Midbrain (tissue), 1 donor: ENCODE measurements at places on chromosomes 12 and 14.

- no peak for DNase-seq
Observed at GRCh38 chr14:74434294-74434693, 8.3 kb upstream of the SYNDIG1L start.

DNA sequence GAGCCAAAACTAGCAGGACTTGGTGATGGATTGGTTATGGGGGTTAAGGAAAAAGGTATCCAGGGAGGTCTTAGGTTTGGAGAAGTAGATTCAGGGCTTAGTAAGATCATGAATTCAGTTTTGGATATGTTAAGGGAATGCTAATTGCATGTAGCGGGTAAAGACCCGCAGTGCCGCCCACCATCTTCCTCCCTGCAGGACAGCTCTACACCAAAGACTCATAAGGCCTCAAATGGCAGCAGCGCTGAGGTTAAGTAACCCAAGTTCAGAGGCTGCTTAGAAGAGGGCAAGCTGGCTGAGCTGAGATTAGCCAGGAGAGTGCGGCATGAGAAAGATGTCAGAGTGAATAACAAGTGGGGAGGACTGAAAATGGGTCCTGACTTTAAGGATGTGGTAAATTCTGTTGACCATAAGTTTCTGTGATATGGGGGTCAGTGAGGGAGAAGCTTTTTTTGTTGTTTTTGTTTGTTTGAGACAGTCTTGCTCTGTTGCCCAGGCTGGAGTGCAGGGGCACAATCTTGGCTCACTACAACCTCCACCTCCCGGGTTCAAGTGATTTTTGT, 26.2 kb downstream of the RAD9B start:
- DNase-seq, result no peak

DNA sequence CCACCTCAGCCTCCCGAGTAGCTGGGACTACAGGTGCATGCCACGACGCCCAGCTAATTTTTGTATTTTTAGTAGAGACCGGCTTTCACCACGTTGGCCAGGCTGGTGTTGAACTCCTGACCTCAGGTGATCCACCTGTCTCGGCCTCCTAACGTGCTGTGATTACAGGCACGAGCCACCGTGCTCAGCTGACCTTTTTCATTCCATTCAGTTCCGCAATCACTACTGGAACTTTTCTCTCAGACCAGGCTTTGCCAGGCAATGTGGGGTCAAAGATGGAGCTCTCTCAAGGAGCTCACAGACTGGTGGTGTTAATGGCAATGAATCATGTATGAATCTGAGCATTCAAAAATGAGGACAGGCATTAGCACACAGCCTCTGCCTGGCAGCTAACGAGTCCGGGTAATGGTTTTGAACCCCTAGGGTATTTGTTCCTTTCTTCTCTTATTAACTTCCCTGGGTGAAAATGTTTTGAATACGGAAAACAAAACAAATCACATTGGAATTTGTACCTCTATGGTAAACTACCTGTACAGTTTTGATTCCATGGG, 9.4 kb upstream of the TCHP start:
- DNase-seq, result no peak

- no peak for DNase-seq
Observed at GRCh38 chr14:54665946-54666345, 99.0 kb downstream of the SAMD4A start.

DNA sequence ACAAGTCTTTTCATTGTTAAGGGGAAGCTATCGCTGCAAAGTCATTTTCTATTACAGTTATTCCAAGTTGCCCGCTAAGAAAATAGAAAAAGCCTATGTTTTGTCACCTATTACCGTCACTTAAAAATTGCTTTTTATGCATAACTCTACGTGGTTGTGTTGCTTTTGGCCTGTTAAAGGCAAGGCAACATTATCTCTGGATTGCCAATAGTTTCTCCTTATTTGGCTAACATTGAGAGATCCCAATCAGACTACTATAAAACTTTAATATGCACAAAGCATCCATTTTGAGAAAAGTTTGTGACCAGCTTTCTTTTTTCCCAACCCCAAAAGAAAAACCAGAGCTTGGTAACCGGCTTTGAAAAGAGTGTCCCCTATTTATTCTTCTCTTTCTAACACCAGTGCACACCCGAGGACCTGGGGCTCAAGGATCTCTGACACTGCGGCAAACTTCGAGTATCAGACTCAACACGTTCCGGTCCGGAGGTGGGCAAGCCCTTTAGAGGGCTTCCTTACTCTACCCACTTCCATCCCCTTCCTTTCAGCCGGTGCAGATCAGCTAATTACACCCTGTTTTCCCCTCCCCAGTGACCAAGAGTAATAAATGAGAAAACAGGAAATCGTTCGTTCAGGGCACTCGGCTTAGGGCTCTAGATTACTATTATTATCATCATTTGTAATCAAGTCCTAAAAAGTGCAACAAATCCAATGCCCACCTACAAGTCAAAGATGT, 1.2 kb downstream of the PPP1R12A start:
- peak; percentile 27 for DNase-seq

GRCh38 chr12:46493150-46493833, 120.7 kb upstream of the SLC38A2 start:
- DNase-seq, result no peak

GRCh38 chr12:118398940-118399339, 22.6 kb downstream of the SUDS3 start:
- no peak for DNase-seq

GRCh38 chr12:29158115-29158763, 9.2 kb downstream of the FAR2 start:
- DNase-seq, result peak; percentile 37
